ENCODE measurements at places on chromosomes 7 and 10.

GRCh38 chr7:116258734-116259133 is 48.4 kb downstream of the TES start:
- H3K27me3 ChIP-seq, result no peaks in the 10 kb centered on the region
- no peak overlapping the region for H3K27ac ChIP-seq
- H3K4me3 ChIP-seq, result no peak overlapping the region
- peaks cover 11% of the 10 kb centered on the region for H3K36me3 ChIP-seq
- DNase-seq, result peak; percentile 30

- H3K4me1 ChIP-seq, result peaks cover 1% of the 10 kb centered on the region
- no peak for DNase-seq
- H3K36me3 ChIP-seq, result no peaks in the 10 kb centered on the region
- H3K4me3 ChIP-seq, result no peak overlapping the region
- H3K27ac ChIP-seq, result no peak overlapping the region
- H3K27me3 ChIP-seq, result no peaks in the 10 kb centered on the region
Measured at GRCh38 chr7:49878627-49879026, 105.2 kb downstream of the VWC2 start.

GRCh38 chr10:44477046-44477425 is 92.1 kb upstream of the CXCL12 start:
- H3K27ac ChIP-seq, result no peak overlapping the region
- no peak overlapping the region for H3K4me3 ChIP-seq
- H3K4me1 ChIP-seq, result no peaks in the 10 kb centered on the region
- H3K27me3 ChIP-seq, result no peaks in the 10 kb centered on the region
- DNase-seq, result no peak

DNA sequence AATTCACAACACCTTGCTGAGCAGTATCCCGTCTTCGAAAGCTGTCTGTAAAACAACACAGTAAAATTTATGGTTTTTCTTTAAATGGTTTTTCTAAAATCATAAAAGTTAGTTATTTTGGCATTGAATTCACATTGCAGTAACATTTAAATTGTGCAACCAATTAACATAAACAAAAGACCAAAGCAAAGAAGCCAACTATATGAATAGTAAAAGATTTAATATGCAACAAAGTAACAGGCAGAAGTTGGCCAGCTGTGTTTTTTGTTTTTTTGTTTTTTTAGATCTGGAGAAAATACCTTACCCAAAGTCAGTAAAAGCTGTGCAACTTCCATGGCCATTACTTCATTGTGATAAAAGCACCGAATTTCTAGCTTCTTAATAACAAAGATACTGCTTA is 11.3 kb downstream of the SRI start:
- H3K4me1 ChIP-seq, result no peaks in the 10 kb centered on the region
- H3K36me3 ChIP-seq, result peaks cover 100% of the 10 kb centered on the region
- no peak for DNase-seq
- no peak overlapping the region for H3K27ac ChIP-seq
- no peak overlapping the region for H3K4me3 ChIP-seq
